ENCODE measurements at places on chromosomes 11 and 22.

GRCh38 chr22:46017166-46017565 is 40.2 kb upstream of the WNT7B start:
- DNase-seq = no peak

DNA sequence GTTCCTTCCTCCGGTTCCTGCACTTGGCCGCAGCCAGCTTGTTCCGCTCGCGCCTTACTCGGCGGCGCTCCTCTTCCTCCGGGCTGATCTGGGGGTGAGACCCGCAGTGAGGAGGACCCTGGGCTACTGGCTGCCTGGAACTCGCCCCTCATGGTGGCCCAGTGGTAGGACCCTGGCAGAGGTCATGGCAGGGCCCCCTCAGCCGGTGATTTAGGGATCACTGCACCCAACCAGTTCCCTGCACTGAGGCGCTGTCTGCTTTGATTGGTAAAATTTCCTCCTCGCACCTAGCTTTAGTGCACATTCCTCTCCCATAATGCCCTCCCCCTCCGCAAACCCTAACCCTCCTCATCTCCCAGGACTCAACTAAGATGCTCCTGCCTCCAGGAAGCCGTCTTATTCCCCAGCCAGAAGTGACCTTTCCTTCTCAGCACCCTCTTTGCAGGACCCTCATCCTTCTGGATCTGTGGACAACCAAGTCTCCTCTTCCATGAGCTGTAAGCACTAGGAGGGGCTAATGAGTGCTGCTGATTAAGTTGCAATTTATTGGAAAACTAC is 3.6 kb downstream of the CCDC85B start:
- no peak for DNase-seq

- DNase-seq = no peak
These were observed 578 bp upstream of the NUP160 start for GRCh38 chr11:47848700-47849155.

GRCh38 chr11:74720596-74721478 is 10.4 kb downstream of the CHRDL2 start:
- DNase-seq = no peak

DNA sequence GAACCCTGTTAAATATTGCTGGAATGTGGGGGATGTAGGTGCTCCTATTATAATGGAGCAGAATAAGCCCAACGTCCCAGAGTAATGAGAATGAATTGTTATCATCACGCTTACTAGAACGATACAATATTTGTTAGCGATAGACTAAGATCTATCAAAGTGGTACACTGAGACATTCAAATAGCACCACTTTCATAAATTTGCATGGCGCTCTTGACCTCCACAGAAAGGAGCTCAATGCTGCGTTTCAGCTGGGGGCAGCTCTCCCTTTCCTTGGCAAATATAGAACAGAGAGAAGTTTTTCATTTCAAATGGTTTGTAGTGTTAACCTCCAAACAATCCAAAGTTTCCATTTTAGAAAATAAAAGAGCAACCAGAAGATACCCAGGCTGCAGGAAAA is 38.2 kb upstream of the BLID start:
- no peak for DNase-seq

DNA sequence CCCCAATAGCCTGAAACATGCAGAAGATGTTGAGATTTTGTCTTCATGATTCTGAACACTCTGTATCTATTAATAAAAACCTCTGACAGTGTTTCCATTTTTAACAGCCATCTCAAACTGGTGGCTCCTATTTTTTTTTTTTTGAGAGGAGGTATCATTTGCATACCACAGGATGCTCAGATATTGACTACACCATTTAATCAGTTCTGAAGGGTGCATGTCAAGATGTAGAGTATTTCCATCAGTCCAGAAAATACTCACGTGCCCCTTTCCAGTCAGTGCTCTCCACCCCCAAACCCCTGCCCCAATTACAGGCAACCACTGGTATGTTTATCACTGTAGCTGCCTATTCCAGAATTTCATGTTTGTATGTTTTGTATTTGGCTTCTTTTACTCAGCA is 85.3 kb upstream of the SORL1-AS1 start:
- no peak for DNase-seq
